AG08395 (cell line): ENCODE measurements at places on chromosomes 12 and 14.

DNA sequence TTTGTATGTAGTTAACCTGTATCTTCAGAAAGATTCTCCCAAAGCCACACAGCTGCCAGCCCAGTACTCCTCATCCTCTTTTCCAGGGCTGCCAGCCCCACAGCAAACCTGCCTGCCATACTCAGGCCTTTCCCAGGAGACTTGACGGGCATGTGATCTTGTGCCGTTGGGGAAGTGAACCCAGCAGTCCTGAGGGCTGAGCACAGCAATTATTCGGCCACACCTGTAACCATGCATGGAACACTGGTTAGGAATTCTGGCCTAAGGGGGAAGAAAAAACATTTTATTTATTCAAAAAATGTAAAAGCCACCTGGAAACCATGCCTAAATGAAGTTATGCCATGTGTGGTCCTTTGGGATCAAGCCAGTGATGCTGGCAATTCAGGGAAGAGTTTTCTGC, 145.3 kb downstream of the GRIN2B start:
- DNase-seq, result no peak

GRCh38 chr12:3532931-3533702, 42.1 kb downstream of the PRMT8 start:
- DNase-seq, result no peak

GRCh38 chr12:102005256-102005655, 56.5 kb downstream of the WASHC3 start:
- DNase-seq, result no peak

DNA sequence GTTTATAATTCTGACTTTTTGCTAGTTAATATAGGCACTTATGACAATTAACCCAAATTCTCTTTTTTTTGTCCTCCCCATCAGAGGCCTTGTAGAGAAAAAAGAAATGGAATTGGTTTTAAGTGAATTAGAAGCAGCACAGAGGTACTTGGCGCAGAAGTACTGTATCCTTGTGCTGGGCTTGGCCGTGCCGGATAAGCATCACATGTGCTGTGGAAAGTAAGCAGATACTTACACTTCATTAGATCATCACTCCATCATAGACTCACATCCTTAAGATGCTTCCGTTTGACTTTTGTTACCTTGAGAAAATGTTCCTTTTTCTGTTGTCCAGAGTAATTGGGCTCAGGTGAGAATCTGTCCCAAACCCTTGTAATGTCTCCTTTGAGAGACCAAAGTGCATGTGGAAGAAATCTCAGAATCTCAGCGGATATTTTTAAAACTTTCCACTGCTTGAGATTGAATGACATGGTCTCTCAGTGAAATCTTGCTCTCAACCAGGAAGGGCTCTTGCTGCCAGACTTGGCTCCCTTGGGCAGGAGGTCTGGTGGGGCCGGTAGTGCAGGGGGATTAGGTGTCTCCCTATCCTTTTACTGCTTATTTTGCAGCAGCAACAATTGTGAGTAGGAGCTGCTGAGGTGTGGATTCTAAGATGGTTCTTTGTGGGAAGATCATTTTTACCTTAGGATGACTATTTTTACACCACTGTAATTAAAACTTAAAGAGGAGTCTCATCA, 24.8 kb downstream of the PPP1R36 start:
- DNase-seq, result no peak
